ENCODE measurements at places on chromosomes 7 and 10. TPM values are rescaled to one million over a fixed set of nuclear protein-coding genes. Genes with fewer than 3 reads are reported as not detected.

C10orf67 gene
- not detected for total RNA-seq

MRM2 gene
- 27.0 TPM for total RNA-seq

LGI1 gene
- total RNA-seq: 0.98 TPM

RAB11FIP2 gene
- 7.5 TPM for total RNA-seq

KDM7A gene
- 14.7 TPM for total RNA-seq

ZNF503 gene
- 8.0 TPM for total RNA-seq

GFRA1 gene
- total RNA-seq: 4.9 TPM

C7orf57 gene
- total RNA-seq: 0.24 TPM

VSTM4 gene
- total RNA-seq: 1.2 TPM

C10orf62 gene
- total RNA-seq: not detected

TLX1 gene
- total RNA-seq: 0.21 TPM

TSPAN33 gene
- total RNA-seq: 9.7 TPM

GRM8 gene
- 2.2 TPM for total RNA-seq

SAP25 gene
- 0.69 TPM for total RNA-seq

TMEM176A gene
- total RNA-seq: 130 TPM

HOXA5 gene
- total RNA-seq: 18.7 TPM

GJD4 gene
- not detected for total RNA-seq

TNKS2 gene
- total RNA-seq: 19.3 TPM

JAKMIP3 gene
- total RNA-seq: 0.10 TPM

NEURL1 gene
- total RNA-seq: 40.2 TPM

Measured in colonic mucosa (tissue), 4 donors.